NCI-H1436 (cell line): ENCODE measurements at places on chromosomes 1 and 21.

DNA sequence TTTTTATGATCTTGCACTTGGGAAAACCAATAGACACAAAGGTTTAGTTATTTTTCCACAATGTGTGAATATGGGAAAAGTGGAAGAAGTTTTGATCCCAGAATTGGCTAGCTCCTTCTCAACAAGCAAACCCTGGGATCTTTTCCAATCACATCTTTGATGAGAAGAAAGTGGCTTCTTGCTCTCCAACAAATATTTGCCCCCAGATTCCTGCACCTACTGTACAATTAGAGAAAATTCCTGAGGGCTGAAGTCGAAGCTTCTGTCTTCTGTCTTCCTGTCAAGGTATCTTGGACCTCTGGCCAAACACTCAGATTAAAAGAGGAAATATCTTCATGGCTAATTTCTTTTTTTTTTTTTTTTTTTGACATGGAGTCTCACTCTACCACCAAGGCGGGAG lies 113.1 kb upstream of the SLC45A1 start:
- no peak for DNase-seq

DNA sequence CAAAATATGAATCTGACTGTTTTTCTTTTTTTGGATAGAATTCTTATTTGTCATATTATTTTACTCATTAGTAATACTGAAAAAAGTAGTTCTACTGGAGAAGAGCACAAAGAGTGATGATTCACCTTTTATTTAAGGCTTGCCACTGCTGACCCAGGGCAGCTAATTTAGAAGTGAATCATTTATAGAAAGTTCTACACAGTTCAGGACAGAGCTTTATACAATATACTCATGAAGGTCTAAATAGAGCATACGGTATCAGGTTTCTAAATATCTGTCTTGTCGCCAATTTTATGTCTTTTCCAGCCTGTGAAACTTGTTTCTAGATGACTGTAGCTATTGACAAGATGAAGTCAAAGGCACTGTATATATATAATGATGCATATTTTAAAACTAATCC lies 25.0 kb downstream of the GIPC2 start:
- DNase-seq, result no peak

- no peak for DNase-seq
Observed at GRCh38 chr1:156586892-156587477, 4.6 kb upstream of the NAXE start.

DNA sequence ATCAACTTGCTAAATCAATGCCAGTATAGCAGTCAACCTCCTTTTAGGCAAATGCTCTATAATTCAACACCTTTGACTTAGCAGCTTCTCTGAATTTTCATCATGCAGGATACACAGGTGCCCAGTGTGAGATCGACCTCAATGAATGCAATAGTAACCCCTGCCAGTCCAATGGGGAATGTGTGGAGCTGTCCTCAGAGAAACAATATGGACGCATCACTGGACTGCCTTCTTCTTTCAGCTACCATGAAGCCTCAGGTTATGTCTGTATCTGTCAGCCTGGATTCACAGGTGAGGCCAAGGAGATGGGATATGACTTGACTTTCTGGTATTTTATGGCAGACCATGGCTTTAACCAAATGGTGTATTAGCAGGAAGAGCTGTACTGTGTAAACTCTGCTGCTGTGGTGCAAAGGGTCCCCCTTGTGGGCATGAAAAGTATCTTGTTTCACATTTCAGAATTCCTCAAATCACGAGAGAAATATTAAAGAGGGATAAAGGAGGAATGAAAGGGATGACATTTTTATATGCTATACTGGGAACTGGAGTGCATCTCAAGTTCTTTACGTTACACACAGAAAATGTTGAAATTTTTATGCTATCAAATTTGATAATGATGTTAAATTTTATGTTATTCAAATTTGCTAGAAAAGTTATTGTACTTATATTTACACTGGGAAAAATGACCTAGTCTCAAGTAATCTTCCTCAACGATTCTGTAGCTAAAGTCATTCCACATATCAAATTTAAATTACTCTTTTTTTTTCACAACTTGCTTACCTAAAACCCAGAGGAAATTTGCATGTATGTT lies 88.9 kb downstream of the CRB1 start:
- DNase-seq, result peak; percentile 48

- no peak for DNase-seq
Observed at GRCh38 chr1:3032371-3033039, 11.2 kb downstream of the ACTRT2 start.

DNA sequence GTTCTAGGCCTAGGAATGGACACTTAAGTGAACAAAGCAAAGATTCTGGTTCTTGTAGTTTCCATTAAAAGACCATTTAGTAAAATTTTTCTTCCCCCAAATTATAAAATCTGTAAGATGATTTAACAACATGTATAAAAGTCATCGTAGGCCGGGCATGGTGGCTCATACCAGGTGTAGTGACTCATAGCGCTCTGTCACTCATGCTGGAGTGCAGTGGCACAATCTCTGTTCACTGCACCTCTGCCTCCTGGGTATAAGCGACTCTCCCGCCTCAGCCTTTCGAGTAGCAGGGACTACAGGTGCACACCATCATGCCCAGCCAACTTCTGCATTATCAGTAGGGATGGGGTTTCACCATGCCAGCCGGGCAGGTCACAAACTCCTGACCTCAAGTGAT lies 9.1 kb downstream of the ASPM start:
- no peak for DNase-seq

- DNase-seq, result no peak
Observed at GRCh38 chr1:105208581-105208980, 1458.9 kb downstream of the AMY1C start.

DNA sequence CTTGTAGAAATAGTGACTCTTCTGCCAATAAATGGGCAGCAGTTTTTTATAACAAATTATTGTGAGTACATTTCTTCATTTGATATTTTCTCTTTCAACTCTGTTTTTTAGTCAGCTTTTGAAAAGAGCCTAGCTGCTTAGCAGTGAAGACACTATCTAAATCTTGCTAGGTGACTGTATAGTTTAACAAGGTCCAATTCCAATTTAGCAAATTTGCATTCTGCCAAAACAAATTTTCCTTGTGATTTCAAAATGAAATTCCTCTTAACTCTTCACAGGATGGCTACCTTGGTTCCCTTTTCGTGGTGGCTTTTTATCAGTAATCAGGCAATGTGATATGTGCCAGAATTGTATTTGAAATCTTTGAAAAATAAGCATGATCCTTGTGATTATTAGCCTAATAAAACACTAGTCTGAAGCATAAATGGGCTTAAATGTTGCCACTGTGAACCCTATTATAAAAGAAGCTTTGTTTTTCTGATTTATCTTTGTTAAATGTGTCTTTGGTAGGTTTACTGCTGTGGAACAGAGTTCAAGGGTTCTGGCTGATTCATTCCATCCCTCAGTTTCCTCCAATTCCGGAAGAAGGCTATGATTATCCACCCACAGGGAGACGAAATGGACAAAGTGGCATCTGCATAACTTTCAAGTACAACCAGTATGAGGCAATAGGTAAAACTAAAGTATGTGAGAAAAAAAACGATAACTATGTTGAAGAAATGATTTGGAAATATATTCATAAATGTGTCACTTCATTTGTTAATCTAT lies 12.2 kb downstream of the DNASE2B start:
- DNase-seq, result no peak

DNA sequence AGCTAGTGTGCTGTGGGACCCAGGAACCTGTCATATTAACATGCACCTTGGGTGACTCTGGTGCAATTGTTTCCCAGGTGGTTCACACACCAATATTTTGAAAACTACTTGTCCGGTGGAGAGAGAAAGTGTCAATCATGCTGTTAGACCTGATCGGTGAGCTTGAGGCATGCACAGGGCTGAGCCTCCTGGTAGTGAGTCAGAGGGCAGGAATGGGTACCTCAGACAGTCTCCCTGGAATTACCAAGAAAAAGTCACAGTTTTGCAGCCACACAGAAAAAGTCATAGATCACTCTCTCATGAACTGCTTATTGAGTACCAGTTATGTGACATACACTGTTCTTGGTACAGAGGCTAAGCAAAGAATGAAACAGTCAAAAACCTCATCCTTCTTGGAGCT lies 140.1 kb upstream of the NFIA start:
- DNase-seq, result no peak

DNA sequence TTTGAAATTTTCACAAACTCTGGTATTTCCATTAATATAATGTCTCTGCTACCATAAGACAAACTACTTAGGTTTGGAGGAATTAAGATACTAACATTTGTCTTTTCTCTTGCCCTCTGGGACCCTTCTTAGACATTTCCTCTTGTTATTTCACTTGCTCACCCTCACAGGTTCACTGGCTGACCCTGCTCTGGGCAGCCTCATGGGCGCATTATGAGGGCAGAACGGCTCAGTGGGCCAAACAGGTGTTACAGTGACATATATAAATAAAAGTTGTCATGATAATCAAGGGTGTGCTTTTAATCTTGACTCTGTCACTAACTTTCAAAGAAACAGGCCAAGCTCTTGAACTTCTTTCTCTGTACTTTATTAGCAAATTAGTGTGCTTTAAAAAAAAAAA lies 46.5 kb downstream of the ZNHIT6 start:
- DNase-seq, result no peak

- DNase-seq, result no peak
Observed at GRCh38 chr1:152855661-152856060, 4.1 kb upstream of the LCE7A start.

DNA sequence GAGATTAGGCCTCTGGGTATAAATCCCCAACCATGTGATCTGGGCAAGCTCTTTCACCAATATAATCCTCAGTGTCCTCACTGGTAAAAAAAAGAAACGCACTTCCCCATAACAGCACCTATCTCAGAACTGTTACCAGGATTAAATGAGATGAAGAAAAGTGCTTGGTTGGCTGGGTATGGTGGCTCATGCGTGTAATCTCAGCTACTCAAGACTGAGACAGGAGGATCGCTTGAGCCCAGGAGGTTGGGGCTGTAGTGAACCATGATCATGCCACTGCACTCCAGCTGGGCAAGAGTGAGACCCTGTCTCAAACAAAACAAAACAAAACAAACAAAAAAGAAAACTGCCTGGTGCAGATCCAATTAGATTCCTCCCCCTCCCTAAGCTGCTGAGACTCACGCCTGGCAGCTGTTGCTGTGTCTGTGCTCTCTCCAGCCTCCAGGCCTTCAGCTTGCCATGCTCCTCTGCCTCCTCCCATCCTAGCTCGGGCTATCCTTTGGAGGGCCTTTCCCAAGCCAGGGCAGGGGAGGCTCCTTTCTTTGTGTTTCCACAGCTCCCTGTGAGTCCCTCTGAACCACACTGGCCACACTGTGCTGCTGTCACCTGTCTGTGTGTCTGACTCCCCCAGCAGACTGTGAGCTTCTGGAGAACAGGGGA lies 19.0 kb downstream of the CYB5RL start:
- DNase-seq, result no peak

GRCh38 chr1:54490361-54491248 lies 57.4 kb upstream of the ACOT11 start:
- peak; percentile 39 for DNase-seq

- DNase-seq, result no peak
Observed at GRCh38 chr21:21664871-21665270, 666.7 kb downstream of the NCAM2 start.

GRCh38 chr1:39625009-39625408 lies 14.4 kb downstream of the HEYL start:
- DNase-seq, result no peak

DNA sequence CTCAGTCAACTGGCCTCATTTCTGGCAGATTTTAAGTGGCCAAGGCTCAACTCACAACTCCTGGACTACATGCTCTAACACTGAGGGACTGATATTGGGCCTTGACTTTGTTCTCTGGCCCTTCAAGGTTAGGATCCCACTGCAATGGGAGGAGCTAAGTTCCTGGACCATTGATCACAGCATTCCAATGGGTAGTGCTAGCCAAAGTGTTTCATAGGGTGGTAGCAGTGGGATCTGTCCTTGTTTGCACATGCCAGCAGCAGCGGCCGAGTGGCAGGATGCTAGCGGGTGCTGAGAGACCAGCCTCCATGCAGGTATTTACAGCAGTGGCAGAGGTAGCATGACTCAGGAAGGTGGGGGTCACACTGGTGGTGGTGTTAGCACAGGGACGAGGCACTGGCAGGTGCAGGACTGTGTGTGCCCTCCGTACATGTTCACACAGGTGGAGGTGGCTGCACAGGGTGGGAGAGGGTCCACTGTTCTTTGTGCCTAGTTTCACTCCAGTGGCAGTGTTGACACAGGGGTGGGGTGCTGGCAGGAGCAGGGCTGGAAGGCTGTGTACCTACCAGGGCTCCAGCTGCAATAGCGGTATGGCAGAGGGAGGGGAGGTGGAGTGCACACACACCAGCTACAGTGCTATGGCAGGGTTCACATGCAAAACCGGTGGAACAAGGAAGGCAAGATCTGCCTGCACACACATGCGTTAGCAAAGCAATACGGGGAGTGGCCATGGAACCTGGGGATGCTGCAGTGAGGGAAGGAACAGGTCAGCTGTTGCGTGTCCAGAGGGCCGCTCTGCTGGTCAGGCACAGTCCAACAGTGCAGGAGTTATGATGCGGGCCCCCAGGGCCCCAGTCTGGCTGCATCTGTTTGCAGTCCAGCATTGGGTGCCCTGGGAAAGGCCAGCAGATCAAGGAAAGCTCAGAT lies 51.7 kb downstream of the COL24A1 start:
- no peak for DNase-seq

- DNase-seq, result no peak
Observed at GRCh38 chr1:156115514-156116374, 1.2 kb downstream of the LMNA start.

DNA sequence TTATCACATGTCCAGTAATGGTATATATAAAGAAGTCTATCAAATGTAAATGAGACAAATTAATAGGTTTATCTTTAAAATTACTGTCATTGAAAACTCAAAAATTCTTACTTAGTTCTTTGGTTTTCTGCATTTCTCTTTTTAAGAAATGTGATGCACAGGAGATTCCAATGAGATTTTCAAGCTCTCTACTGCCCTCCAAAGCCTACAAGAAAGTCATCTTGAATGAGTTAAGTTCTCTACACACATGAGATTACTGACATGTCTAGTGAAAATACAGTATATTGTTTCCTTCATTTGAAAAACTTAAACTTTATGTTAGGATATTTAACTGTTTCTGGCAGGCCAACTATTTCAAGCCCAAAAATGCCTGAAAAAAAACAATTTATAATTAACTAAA lies 68.8 kb downstream of the ITGB3BP start:
- no peak for DNase-seq

DNA sequence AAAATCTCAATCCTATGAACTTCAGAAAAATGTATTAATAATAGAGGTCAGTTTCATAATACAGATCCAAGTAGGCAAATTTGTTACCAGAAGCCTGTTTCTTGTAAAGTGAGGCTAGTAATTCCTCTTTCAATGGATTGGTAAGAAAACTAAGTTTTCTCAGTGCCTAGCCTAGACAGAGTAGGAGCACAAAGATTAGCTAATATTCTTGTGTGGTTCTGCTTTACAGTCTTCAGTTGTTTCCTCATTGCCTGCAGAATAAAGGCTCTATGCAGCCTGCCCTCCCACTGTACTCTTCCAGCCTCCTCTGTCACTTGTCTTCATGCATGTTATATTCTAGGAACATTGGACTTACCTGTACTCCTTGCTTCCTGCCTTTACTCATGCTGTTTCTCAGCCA lies 2.4 kb upstream of the PPP1R15B start:
- DNase-seq, result no peak

- no peak for DNase-seq
Observed at GRCh38 chr1:204435381-204435831, 23.8 kb upstream of the PPP1R15B start.
